ENCODE measurements at places on chromosomes 3 and 15.

GRCh38 chr3:9100513-9100894 is 137.2 kb upstream of the RAD18 start:
- DNase-seq = no peak

GRCh38 chr15:97991972-97992541 is 31.6 kb downstream of the ARRDC4 start:
- no peak for DNase-seq

- DNase-seq = no peak
Observed at GRCh38 chr3:138078901-138079344, 36.5 kb downstream of the DZIP1L start.

GRCh38 chr3:129278966-129279906 is 566 bp downstream of the HMCES start:
- DNase-seq = peak; percentile 56

Measured in femur (tissue), 1 donor.